Hematopoietic multipotent progenitor cell treated with erythropoietin and hydrocortisone succinate and interleukin-3 and kit ligand, for 8 days (in vitro differentiated cells): ENCODE measurements at places on chromosomes 12 and 14.

DNA sequence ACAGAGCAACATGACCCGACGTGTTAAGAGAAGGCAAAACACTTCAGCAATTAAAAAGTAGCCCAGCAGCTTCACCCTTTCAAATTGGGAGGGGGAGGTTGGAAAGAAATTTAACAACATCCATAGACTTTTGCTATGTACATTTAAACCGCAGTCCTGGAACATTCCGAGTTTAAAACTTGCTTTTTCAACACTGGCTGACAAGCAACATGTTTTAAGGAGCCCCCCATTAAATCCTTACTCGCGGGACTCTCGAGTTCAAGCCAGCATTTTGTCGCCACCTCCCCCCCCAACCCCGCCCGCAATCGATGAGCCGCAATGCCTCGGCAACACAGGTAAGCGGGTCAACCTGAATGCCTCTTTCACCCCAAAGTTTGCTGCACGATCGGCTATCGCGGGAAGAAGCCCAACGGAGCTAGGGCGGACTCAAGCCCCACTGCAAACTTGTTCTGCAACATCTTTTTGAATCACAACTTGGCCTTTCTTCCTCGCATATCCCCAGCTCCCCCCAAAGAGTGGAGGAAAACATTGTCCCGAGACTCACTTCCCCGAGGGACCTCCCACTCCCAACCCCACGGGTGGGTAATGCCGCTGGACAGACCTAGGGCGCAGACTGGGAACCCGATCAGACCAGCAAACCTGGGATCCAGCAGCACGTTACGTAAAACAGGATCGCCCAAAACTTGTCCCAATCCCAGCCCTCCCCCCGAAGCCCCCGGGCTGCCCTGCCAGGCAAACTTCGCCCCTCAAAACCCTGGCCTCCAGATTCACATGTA lies 777 bp downstream of the ZFP36L1 start:
- peak; percentile 35 for DNase-seq

- no peak for DNase-seq
These were observed 323.9 kb downstream of the BCL11B start for GRCh38 chr14:98947911-98948595.

DNA sequence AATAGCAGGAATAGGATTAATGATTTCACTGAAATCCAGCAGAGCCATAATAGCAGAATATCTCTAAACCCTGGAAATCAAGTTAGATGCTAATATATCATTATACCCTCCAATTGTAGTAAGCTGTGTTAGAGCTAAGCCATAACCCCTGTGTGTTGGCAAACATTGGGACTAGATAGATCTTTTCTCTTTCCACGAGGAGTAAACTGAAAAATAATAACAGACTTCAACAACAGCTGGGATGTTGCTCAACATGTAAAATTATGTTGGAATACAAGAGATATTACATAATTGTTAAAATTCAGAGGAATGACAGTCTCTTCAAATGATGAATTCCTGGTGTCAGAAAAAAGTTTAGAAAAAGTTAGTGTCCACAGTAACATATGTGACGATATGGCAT lies 383.8 kb downstream of the SNAPC1 start:
- no peak for DNase-seq

DNA sequence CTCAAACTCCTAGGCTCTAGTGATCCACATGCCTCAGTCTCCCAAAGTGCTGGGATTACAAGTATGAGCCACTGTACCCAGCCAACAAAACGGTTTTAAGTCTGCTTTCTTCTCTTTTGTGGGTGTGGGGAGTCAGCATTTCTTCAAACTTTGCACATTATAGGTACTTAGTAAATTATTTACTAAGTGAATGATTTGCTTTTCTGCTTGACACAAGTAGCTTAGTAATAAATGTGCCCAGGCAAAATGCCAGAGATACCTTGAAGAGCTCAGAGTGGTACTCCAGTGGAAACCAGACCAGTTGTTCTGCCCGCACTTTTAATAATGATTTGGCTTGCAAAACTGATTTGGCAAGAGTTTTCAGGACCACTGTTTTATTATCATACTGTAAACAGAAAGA lies 15.0 kb downstream of the DEPDC4 start:
- DNase-seq, result no peak

GRCh38 chr14:77123381-77124325 lies 17.9 kb downstream of the ZDHHC22 start:
- DNase-seq, result no peak

- DNase-seq, result no peak
These were observed 221.5 kb upstream of the DAAM1 start for GRCh38 chr14:58966997-58967396.

DNA sequence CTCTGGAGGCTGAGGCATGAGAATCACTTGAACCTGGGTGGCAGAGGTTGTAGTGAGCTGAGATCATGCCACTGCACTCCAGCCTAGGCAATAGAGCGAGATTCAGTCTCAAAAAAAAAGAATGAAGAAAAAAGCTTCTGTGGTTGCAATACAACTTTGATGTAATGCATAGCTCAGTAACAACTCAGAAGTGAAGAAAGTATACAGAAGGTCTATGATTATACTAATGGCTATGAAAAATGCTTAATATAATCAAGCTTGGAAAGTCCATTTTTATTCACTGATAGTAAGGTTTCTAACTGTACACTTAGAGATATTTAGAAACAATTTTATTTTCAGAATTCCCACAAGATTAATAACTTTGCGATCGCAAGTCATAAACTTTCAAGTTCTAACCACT lies 88.2 kb upstream of the FRMD6 start:
- no peak for DNase-seq

- no peak for DNase-seq
These were observed 57.0 kb downstream of the HELB start for GRCh38 chr12:66359300-66359699.

GRCh38 chr12:64894827-64895475 lies 70.5 kb downstream of the TBC1D30 start:
- DNase-seq, result peak; percentile 4

DNA sequence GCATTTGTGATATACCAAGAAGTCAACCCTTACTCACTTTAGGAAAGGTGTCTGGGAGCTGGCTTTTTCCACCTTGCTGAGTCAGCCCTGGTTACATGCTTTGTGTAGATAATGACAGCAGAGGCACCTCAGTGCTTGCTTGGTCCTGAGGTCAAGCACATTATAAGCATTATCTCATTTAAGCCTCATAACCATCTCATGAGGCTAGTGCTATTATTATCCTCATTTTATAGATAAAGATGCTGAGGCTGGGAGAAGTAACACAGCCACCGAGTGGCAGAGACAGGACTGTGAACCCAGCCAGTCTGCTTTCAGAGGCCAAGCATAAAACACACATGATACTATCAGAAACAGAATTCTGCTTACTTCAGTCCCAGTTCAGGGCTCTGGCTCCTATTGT lies 29.4 kb downstream of the MAX start:
- DNase-seq, result peak; percentile 43

DNA sequence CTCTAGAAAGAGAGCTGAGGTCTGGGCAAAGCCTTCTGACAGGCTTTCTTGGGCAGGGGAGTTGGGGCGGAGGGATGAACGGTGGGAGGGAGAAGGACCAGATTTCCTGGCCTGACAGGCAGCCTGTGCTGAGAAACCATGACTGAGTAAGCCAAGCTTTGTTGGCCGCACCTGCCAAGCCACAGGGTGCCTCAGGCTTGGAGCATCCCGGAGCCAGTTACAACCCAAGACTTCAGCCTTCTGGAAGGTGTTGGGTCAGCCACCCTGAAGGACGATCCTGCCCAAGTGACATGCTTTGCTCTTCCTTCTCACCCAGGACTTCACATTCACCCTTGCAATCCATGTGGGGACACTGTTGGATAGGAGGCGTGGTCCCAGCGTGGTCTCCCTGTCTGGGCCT lies 21.0 kb upstream of the AQP2 start:
- no peak for DNase-seq

GRCh38 chr14:60839657-60840056 lies 105.1 kb downstream of the MNAT1 start:
- DNase-seq, result no peak

GRCh38 chr12:22043943-22044342 lies 2.1 kb upstream of the CMAS start:
- DNase-seq, result peak; percentile 43

GRCh38 chr12:95804291-95804690 lies 13.7 kb upstream of the NTN4 start:
- DNase-seq, result no peak

- no peak for DNase-seq
These were observed 71.7 kb upstream of the FERMT2 start for GRCh38 chr14:53022593-53022992.

- no peak for DNase-seq
These were observed 113.1 kb downstream of the TTC6 start for GRCh38 chr14:37708481-37708880.

DNA sequence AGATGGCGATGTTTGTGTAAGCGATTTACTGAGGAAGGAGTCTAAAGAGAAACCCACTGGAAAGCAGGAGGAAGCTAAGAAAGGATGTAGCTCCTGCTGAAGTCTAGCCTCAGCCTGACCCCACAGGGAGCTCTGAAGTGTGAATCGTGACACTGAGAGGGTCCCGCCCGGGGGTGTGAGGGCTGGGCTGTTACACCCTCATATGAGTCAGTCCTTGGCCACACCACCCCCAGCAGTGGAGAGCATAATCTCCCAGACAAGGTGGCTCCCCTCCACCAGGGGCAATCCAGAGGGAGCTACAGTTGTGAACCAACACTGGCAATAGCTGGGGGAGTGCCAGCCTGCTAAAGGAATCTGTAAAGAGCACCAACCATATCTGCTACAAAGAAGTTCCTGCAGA lies 31.5 kb downstream of the SVOP start:
- no peak for DNase-seq

DNA sequence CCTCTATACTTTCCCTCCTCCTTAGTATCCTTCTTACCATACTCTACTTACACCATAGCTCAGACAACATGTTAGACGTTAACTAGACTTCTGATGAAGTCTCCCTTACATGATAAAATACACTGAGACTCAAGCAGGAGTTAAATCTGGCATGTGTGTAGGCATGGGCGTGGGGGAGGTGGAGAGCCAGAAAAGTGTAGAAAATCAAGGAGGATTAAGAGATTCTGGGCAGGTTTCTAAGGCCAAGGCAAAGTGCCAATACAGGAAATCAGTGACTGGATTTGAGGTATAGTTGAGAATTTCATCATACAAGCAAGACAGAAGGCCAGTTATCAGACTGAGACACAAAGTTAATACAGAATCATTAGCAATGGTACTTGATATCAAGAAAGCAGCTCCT lies 37.4 kb downstream of the EPS8 start:
- DNase-seq, result no peak

DNA sequence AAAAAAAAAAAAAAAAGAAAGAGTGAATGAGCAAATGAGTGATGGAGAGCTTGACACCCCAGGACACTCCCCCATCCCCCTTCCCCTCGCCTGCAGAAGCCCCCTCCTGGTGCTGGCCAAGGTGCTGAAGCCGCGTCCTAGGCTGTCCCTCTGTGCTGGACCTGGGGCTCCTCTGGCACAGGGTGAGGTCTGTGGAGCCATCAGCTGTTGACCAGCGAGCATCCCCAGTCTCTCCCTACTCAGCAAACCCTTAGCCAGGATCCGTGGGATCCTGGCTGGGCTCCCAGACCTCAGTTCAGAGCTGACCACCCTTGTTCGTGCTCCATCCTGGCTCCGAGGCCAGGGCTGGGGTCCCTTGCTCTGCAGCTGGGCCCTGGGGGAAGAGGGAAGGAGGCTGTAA lies 5.4 kb upstream of the KIF26A start:
- DNase-seq, result no peak

GRCh38 chr12:48767047-48767446 lies 21.8 kb downstream of the ADCY6 start:
- no peak for DNase-seq

- peak; percentile 48 for DNase-seq
These were observed 153.6 kb upstream of the FKBP4 start for GRCh38 chr12:2641207-2641606.

DNA sequence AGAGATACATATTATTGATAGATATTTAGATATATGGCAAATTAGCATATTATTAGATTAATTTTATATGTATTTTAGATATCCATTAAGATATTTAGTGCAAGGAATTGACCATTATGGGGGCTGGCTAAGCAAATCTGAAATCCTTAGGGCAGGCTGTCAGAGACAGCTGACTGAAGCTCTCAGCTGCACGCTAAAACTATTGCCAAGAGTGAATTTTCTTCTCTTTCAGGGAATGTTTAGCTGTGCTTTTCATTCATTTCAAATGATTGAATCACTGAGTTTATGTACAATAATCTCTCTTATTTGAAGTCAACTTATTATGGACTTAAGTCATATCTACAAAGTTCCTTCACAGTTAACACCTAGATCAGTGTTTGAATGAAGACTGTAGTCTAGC lies 566.5 kb downstream of the LRFN5 start:
- DNase-seq, result no peak

GRCh38 chr14:104977008-104977680 lies 1.0 kb downstream of the AHNAK2 start:
- DNase-seq, result no peak

DNA sequence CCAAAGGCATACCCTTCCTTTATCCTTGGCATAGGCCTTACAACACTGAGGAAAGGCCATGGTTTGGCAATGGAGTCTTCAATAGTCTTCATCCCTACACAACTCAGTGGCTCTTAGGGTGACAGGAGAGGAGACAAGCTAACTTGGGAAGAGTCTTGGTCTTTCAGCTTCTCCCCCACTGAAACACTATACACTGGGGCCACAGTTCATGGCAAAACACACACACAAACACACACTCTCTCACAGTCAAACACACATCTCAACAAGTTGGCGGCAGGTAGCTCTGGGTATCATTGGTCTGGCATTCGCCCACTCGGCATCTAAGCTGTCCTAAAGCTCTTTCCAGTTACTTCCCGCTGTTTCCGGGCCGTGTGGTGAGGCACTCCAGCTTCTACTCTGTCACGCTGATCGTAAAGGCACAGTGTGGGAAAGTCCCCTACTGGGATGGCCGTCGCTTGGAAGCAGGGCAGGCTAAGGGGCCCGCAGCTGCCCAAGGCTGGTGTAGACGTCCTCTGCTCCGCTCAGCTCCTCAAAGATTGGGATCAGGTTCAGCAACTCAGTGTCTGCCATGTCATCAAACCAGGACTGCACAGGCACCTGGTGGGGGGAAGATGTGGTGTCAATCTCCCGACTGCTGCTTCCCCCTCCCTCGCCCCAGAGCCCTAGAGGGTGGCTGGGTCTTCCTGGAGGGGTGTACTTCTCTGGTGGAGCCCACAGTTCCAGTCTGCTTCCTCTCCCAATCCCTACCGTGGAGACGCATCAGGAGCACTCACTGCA lies 4.8 kb upstream of the AVIL start:
- no peak for DNase-seq

DNA sequence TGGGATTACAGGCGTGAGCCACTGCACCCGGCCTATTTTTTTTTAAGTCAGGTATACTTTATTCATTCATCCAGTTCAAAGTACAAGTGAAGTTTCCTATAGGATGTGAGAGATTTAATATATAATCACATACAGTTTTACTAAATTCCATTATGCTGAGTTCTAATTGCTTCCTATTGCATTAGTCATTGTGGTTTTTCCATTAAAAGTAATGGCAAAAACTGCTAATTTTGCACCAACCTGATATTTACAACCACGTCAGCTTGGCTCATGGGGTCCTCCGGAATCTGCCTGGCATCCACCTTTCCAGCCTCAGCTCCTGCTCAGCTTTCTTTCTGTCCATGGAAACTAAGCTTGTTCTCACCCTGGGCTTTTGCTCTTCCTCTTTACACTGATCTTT lies 67.0 kb upstream of the CSRP2 start:
- no peak for DNase-seq
